ENCODE measurements at places on chromosomes 12 and 14.

DNA sequence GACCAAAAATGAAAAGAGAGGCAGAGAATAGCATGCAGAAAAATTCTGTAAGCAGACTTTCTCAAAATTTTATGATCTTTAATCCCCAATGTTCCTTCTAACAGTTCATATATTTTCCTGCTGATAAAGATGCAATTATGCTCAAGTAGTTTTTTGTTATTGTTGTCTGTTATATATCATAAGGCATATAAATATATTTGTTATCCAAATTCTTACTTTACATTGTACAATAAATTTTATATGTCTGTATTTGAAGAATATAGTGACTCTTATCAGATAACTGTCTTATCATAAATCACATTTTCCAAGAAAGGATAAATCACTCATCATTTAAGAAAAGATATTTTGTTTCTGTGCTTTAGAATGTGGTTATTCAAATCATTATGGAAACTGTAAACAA, 2.6 kb downstream of the RASSF9 start:
- DNase-seq, result no peak

DNA sequence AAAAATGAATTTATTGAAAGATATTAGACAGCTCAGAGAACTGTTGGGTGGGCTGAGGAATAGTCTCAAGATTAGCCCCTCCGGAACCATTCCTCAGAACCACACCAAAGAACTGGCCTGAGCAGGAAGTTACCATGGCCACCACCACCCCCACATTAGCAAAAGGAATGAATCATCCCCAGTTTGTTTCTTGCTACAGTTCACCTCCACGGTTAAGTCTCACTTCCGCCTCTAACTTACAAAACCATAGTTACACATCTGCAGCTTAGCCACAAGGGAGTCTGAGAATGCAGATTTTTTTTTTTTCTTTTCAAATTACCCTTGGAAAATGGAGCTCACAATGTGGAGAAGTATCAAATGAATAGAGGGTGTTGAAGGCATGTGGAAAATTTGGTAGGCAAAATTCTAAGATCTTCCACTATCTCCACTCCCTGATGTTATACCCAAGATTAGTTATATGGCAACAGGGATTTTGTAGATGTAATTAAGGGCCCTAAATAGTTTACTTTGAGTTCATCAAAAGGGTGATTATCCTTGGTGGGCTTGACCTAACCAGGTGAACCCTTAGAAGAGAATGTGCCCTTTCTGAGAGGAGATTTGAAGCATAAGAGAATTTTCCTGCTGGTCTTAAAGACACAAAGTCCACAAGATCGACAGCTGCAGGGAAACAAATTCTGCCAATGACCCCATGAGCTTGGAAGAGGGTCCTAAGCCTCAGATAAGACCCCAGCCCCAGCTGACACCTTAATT, 129.8 kb upstream of the KRR1 start:
- no peak for DNase-seq

DNA sequence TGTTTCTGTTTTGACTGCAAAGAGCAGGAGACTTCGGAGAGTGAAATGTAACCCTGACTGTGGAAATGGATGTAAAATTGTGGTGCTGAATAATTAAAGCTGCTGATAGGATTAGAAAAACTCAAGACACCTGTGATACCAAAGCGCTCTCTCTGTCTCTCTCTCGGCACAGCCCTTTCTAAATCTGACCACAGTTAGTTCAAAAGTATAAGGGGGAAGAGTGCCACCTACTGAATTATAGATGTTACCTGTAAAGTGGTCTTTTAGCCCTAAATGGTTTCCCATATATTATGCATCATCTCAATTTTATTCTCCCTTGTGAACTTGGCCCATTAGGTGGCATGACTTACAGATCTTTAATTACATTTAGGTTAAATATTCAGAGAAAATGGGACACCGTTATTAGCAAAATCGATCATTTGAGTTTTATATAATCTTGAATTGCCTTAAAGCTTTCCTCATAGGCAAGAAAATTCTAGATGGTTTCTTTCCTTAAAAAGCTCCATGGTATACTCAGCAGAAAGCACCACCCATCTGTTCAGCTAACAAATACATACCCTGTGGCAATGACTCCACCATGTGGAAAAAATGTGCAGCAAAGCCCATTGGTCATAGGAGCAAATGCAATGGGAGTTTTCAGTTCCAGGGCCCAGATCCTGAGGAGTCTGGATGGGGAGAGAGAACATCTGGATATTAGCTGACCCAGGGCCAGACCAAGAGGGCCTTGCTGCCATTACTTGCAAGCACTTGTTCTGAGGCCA, 18.1 kb downstream of the RFC5 start:
- DNase-seq, result no peak

DNA sequence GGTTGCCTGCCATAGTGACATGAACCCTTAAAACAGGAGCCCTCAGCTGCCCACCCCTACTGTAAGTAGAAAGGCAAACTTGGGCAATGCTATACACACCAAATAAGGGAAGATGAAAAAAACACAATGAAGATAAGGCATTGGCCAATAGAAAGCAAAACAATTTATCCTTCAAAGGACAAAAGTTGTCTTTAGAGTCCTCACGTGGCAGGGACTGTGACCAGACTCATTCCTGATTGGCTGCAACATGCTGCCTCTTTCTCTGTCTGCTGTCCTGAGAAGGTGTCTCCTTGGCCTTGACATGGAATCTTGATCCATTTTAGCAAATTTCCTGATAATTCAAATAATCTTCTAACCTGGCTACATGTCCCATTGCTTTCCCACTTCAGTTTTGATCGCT, 131.9 kb downstream of the GPR135 start:
- no peak for DNase-seq

Data from right forelimb (tissue), 1 donor.